Stimulated activated CD8-positive, alpha-beta memory T cell treated with anti-CD3 and anti-CD28 coated beads, Interleukin-4, amount 100 ng/mL, for 1 hour (primary cell): ENCODE measurements at places on chromosomes 2 and 18.

- no peak for DNase-seq
Measured at GRCh38 chr18:57687970-57688369, 66.3 kb upstream of the NARS1 start.

DNA sequence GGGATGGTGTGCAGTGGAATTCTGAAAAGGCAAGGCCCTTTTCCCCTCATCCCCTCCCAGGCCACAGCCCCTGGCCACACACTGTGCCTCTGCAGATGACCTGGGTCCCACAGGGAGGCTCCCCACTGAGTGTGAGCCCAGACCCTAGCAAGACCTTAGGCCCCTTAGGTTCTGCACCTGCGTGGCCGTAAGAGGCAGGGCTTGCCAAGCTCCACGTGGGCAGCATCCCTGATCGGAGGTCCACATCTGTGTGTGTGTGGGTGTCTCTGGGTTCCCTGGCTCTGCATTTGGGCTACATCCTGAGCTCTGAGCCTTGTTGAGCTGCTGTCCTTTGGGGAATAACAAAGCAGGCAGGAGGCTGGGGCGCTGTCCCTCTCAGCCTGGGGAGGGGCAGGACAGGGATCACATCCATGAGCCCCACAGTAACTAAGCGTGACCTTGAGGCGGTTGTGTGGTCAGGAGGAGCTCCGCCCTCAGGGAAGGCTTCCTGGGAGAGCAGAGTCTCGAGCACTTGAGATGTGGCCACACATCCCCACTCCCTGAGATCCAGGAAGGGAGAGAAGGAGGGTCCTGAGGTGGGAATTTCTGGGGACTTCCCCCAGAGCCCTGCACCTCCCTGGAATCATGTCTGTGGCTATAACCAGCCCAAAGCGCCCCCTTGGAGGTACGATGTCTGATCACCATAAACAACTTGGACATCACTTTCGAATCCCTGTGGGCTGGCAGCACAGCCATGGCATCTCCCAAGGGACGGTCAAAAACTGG lies 84.8 kb downstream of the STPG4 start:
- no peak for DNase-seq

GRCh38 chr2:45707661-45708060 lies 56.2 kb downstream of the PRKCE start:
- DNase-seq = no peak

DNA sequence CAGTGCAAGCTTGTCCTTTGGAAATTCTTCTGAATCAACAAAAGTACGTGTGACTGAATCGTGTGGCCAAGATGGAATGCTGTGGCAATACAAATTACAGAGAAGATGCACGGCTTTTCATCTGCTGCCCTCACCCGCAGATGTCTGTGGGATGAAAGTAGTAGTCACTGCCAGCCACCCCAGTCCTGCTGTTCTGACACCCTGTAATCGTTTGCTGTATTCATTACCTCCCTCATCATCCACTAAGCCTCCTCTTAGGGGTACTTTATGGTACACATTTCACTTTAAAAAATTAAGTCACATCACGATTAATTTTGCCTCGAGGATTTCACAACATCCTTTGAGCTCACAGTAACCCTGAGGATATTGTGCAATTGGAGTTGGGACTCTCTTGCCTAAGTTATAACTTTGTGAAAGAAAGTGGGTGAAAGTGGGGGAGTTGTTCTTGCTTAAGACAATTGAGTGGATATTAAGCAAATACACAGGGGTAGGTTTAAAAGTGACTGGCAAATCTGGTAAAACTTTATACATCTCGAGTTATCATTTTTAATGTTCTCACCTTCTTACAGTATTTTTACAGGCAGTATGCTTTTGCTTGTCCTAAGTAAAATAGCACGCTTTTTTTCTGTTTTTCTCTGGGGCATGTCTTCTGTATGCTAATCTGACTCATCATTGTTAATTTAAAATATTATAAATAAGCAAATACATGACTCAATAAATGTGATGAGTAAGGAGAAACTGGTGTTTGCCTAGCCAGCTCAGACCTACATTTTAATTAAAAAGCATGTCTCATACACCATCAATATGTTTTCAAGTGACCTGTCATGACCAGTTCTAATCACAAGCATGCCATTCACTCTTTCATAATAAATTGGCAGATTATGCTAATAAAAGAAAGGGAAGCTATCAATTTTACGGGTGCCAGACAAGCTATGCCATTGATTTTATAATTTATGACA lies 680.9 kb downstream of the IRS1 start:
- DNase-seq = no peak

GRCh38 chr2:230552181-230552580 lies 136.2 kb downstream of the SP100 start:
- no peak for DNase-seq

- no peak for DNase-seq
Measured at GRCh38 chr18:76456018-76456750, 38.9 kb downstream of the ZNF516 start.

- DNase-seq = no peak
Measured at GRCh38 chr2:215652388-215652787, 216.5 kb upstream of the FN1 start.

DNA sequence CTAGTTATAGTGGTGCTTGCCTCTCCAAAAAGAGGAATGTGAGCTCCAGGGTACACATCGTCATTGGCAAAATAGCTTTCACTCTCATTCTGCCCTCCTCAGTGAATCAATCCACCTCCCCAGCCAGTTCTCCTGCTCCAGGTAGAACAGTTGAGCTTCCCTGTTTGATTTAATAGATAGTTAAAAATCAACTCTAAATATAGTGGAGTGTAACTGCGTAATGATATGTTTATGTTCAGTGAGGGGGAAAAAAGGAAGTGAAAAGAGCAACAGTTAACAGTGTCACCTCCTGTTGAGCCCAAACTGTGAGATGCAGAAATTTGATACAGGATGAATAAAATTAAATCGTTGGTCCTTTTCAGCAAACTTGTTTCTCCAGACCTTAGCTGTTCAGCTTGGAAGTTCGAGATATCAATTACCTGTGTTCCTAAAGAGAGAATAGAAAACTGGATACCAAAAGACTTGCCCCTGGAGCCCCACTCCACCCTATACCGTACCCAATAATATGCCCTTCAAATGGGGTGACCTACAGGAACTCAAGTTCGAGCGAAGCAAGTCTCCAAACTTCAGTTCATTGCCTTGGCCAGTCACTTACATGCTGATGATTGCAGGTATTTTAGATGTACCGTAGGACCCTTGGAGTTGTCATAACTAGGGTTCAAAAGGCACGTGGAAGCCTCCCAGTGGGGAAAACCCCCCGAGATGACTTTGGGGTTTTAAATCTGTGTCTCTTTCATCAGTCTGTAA lies 708.4 kb downstream of the RNF144A start:
- no peak for DNase-seq

DNA sequence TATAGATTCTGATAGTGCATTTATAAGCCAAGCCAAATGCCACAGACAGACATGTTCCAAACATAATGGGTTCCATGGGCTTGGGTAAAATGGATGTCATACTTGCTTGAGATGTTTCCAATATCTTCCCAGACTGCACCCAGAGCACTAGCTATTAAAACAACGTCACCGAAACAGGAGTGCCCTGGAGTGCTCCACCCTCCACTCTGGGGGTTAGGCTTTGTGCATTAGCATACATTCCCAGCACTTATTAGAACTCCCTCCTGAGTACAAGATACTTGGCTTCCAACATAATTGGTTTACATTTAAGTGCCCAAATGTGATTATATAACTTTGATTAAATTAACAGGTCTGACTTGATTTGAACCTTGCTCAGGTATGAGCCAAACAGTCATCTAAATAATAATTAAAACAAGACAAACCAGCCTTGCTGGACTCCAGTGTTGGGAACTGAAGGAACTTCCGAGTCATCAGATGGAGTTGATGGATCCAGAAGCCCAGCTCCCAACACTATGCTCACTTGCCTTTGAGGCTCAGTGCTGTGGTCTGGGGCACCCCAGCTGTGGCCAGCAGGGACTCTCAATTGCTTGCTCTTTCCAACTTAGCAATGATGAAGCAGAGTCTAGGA lies 60.5 kb upstream of the LGALSL start:
- no peak for DNase-seq

GRCh38 chr2:84713441-84713840 lies 167.4 kb downstream of the TRABD2A start:
- DNase-seq = no peak

DNA sequence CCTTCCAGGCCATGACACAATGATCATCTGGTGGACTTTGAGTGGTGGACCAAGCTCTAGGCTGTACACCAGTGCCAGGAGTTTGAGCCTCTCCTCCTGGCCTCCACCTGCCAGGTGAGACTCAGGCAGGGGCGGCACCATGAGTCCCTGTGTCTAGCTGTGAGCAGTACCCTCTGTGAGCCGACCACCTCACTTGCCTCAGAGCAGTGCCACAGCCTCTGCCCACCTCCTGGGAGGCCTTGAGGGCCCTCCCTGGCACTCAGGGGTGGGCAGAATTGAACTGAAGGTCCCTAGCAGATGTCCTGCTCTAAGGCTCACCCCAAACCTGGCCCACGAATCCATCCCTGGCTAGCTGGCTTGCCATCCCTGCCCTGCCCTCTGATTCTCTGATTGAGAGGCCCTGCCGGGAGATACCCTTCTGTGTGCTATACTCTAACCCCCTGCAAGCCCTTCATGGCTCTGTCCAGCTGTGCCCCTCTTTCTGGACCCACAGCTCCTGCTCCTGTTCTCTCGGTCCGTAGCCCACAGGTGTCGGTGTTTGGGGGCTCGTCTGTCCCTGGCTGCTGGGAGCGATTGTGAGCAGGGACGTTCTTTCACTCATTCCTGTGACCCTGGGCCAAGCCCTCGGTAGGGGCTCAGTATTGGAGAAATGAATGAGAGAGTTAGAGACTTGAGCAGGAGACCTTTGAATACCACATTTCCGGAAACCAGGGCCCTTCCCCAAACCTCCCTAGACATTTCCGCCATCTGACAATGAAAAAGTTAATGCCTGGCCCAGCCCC lies 70.0 kb downstream of the INHBB start:
- DNase-seq = no peak

DNA sequence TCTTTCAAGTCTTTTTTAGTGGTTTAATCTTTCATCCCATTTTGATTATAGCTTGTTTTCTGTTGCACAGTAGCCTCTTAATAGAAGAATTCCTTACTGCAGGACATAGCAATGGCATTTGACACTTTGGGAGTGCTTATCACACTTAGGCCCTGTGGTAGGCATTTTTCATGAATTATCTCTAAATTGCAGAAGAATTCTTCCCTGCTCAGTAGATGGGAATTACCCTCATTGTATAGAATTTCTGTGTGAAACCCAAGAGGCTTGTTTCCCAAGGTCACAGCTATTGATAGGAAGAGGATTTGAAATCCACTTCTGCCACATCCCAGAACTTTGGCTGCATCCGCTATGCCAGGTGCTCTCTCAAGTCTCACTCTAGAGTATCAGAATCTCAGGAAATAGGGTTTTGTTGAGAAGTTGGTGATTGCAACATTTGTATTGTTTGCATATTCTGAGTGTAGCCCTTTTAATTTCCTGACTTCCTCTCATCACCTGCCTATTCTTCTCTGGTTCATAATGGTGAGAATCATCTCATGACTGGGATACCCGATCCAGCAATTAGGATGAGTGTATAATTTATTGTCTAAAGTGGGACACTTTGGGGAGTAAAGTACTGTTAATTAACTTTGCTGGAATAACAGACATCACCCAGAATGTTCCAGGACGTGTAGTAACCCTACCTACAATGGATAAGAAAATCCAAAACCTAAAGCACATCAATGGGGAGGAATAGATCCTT lies 255.2 kb upstream of the RASGRP3 start:
- no peak for DNase-seq

GRCh38 chr2:112582314-112582746 lies 2.1 kb upstream of the CHCHD5 start:
- no peak for DNase-seq
